Stimulated activated CD4-positive, alpha-beta T cell treated with anti-CD3 and anti-CD28 coated beads, Interleukin-1b, Interleukin-23, amount 100 ng/mL, for 24 hours (primary cell): ENCODE measurements at places on chromosomes 4 and X.
A peak's percentile ranks its signal among the peaks of the same experiment; 100 is the strongest.

GRCh38 chr4:21792736-21793135, 155.8 kb downstream of the KCNIP4 start:
- DNase-seq = no peak

- DNase-seq = no peak
Observed at GRCh38 chrX:38403834-38404233, 51.4 kb downstream of the OTC start.

DNA sequence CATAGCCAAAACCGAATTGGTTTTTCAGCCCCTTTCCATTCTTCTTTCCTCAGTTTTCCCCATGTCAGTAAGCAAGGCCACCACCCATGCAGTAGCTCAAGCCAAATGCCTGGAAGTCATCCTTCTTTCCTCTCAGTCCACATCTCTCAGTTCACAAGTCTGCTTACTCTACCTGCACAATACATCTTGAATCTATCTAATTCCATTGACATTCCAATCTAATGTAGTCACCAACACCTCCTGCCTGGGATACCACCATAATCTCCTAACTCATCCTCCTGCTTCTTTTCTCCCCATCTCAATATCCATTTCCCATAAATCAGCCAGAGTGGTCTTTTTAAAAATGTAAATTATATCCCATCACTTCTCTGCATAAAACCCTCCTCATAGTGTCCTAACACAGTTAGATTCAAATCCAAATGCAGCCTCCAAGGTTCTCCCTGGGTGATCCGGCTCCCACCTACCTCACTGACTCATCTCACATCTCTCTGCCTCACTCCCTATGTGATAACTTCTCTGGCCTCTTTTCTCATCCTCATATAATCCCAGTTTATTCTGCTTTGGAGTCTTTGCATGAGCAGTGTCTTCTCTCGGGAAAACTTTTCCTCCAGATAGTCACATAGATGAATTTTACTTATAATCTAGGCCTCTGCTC, 26.9 kb downstream of the KCNIP4 start:
- no peak for DNase-seq

DNA sequence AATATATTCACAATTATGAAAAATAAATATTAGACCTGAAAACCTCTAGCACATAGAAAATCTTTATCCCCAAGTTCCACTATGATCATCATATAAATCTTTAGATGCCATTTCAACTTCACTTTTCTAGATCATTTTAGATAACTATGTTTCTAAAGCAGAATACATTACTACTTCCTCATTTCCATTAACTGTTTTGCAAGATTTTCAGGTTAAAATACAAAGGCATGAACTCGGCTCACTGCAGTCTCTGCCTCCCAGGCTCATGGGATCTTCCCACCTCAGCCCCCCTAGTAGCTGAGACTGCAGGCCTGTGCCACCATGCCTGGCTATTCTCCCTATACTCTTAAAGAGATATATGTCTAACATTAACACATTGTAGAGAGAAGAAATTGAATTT, 1365.9 kb upstream of the AGA start:
- DNase-seq = no peak

GRCh38 chrX:119273420-119274192, 37.5 kb downstream of the PGRMC1 start:
- peak; percentile 16 for DNase-seq
